CD4-positive, alpha-beta T cell treated with Interleukin-4 for 4 hours (primary cell): ENCODE measurements at places on chromosomes 12 and 14.

GRCh38 chr12:6500466-6500865 is 6.6 kb downstream of the NCAPD2 start:
- DNase-seq: no peak

- DNase-seq: no peak
Observed at GRCh38 chr12:42587601-42588523, 1.7 kb downstream of the PRICKLE1 start.

GRCh38 chr12:87756721-87757120 is 272.5 kb downstream of the C12orf50 start:
- DNase-seq: no peak

GRCh38 chr12:104667139-104667538 is 210.4 kb downstream of the CHST11 start:
- no peak for DNase-seq

GRCh38 chr12:124013073-124013472 is 40.1 kb downstream of the ZNF664 start:
- DNase-seq: no peak

DNA sequence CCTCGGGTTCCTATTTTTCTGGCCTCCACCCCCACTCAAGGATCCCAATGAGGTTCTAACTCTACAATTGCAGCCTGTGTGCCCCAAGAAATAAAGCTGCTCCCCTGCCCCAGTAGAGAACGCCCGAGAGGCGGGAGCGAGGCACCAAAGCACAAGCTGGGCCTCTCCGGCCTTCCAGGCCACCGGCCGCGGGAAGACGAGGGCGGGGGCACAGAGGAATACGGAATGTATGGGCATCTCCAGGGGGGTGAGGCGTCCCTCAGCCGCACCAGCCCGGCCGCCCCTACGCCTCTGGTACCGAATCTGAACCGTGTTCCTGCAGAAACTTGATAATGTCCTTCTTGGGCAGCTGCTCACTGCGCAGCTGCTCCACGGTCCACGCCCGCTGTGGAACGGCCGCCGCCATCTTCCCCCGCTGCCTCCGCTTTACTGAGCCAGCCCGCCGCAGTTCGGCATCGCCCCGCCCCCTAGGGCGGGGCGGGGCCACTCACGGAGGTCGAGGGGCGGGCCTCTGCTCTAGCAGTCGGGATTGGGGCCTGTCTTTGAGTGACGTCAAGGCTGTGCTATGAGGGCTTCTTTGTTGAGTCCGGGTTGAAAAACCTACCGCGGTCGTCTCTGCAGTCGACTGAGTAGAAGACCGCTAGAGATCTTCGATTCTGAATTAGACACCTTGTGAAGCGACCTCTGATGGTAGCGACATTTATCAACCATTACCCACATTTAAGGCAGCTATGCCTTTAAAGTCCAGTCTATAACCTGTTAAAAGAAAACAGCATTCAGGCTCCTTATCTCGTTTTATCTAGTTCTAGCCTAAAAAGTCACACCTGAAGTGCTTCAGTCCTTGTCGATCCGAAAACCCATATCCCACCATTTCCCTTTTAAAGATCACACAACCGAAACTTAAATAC is at the start of gene FKBP3:
Gene FKBP3 (minus strand): TSS at position 431 of the 908 bp plus-strand sequence. CDS start 25 bp downstream, at position 406.
- DNase-seq: peak; percentile 99

DNA sequence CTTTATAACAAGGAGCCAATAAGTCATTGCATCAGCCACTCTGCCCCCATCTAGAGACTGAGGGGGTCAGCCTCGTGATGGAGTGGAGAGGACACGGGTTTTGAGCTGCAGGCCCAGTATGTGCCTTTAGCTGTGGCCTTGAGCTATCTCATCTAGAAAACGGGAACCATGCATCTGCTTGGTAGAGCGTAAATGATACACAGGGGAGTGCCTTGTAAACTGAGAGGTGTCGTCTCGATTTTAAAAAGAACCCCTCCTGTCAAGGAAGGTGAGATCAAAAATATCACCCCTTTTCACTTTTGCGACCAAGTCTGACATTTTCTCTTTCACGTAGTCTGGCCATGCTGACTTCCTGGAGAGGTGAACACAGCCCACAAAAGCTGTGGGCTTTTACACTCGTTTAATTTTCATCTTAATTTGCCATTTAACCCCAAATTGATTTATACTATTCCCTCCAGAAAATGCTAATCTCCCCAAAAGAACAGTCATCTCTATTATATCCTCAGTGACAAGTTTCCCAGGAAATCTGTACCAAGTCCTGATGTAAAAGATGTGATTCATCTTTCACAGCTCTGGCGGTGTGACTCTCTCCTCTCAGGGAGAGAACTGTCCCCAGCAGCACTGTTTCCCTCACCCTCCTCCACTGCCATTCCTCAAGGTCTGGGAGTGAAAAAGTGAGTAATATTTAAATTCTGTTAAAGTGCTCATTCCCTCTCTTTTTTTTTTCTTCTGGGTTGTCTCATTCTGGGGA is 30.6 kb downstream of the VCPKMT start:
- peak; percentile 55 for DNase-seq

DNA sequence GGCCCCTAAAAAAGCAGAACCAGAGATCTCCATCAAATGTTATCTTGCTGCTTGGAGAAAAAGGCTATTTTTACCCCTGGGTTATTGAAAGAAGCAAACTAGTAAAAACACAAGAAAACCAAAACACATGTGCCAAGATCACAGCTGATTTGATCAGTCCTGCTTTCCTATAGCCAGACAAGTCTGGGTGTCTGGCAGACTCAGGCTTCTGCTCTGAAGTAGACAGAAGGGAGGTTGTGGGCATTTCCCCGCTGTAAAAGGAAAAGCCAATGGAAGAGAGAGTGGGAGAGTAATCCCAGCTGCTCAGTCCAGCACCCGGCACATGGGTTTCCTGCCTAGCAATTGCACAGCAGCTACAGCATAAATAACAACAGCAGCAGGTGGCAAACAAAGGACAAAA is 177.9 kb downstream of the PHLDA1 start:
- no peak for DNase-seq
